ENCODE measurements at places on chromosomes 11 and 22.

DNA sequence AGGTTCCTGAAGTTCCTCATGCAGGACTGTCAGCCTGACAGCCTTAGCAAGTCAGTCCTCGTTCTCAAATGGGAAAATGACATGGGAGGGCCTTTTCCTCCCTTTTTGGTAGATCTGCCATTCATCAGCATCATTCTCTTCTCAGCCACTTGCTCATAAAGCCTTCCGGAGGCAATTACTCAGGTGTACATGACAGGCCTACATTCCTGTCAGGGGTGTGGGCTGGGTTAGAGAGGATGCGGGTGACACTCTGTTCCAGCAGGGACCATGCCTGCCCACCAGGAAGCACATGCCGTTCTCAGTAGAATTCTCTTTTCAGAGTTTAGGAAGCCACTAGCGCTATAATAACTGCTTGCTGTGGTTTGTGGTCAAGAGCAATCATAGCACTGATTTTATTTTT lies 24.2 kb upstream of the ANKK1 start:
- no peak for DNase-seq

DNA sequence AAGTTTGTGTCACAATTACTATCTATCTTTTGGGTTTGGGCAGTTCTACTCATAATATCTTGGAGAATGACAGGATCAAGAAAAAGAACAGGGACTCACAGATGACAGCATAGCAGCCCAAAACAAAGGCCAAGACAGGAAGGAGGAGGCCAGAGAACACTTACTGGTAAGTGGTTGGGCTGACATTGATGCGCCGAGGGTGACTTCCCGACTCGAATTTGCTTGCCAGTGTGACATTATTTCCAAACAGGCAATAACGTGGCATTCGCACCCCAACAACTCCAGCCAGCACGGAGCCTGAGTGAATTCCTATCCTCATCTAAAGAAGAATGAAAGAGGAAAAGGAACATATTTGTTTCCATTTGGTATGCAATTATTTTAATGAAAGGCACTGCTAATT lies 309.9 kb downstream of the GUCY1A2 start:
- DNase-seq: no peak

- no peak for DNase-seq
These were observed 114.5 kb downstream of the TIMP3 start for GRCh38 chr22:32916025-32916424.

DNA sequence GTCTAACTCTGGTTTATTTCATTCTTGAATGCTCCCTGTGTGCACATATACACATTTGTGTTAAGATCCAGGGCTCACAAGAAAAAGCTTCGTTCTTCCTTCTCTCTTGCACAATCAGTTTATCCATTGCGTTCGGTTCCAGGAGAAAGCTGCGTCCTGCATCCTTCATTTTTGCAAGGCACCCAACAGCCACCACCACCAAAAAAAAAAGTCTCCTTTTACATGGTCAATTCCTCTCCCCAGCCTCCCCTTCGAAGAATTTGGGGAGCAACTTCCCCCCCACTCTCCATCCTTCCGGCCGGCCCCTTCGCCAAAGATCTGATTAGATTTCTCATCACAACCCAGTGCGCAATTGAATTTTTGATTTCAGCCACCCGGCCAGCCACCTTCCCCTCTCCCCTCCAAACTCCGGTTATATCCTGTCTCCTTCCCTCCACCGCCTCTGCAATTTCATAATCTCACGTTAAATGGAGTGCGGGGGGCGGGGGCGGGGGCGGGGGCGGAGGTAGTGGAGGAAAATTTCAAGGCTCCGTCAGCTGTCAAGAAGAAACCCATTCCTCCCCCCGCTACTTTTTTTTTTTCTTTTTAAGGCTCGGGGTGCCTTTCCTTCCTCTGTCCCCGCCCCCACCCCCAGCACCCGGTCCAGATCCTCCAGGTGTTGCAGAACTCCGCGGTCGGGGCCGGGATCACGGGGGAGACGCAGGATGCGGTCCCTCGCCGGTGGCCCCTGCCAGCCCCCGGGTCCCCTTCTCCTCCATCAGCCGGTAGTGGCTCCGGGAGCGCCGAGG lies 1166.5 kb downstream of the LRRC4C start:
- no peak for DNase-seq

- no peak for DNase-seq
These were observed 34.3 kb downstream of the KIAA1671 start for GRCh38 chr22:24986816-24987215.

GRCh38 chr11:19935507-19935906 lies 222.9 kb downstream of the NAV2 start:
- DNase-seq: peak; percentile 59

- no peak for DNase-seq
These were observed 14.4 kb downstream of the TMPRSS6 start for GRCh38 chr22:37095113-37095512.

GRCh38 chr22:26561756-26562417 lies 28.0 kb downstream of the TPST2 start:
- no peak for DNase-seq

DNA sequence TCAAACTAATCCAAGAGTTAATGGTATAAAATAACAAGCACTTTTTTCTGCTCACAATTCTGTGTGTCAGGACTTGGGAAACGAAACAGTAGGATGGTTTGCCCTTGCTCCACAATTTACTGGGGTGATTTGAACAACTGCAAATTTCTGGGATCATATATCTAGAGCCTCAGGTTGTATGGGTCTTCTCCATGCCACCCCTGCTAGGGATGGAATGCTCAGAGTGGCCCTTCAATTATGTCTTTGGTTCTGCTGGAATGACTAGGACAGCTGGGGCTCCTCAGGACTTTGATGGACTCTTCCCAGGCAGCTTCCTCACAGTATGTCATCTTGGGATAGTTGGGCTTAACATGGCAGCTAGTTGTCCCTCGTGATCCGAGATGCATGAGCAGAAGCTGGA lies 223.0 kb upstream of the ANO5 start:
- no peak for DNase-seq

DNA sequence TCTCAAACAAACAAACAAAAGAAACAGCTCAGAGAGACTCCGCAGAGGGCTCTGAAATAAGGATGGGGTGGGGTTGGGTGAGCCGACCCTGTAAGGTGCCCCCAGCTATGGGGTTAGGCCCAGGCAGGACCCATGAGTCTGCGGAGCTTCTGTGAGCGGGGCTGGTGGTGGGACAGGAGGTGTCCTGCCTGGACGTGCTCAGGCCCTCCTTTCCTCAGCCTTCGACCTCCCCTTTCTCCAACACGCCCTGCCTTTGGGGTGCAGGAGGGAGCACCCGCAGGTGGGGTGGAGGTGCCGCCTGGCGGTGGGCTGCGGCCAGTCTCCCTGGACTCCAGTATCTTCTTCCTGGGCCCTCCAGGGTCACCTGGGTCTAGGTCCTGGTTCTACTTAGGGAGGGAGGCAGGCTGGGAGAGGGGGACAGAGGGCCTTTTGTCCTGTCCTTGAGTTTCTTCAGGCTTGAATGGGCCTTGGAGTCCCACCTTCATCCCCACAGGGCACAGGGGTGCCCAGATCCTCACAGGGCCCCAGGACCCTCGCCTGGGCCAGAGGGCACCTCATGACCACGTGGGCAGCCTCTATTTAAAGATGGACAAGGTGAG lies 12.3 kb downstream of the PRR33 start:
- no peak for DNase-seq

DNA sequence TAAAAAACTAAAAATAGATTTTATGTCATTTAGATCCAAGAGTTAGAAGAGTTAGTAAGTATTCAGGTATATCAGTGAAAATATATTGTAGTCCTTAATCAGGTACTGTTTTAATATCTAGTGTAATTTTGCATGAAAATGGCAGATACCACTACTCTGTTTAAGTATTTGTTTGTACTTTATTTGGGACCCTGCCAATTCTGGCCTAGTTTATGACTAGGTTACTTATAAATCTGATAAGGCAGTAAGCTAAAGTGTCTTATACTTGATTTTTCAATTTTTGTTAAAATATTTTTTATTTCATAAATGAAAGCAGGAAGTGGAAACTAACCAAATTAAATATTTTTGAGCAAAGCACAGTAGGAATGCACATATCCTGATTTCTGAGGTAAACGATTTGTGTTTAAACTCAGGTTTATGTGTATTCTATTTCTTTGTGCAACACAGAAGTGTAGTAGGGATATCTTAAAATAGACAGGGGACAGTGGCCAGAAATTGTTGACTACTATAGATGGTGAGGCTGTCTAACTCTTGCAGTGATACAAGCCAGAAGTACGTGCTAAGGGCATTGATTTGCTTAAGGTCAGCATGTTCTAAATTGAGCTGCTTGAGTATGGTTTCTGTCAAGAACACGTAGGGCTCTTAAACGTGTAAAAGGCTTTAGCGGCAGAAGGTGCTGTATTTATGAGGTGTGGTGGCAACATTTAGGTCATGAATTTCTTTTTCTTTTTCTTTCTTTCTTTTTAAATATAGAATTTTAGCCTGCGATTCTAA lies 34.0 kb downstream of the HIPK3 start:
- no peak for DNase-seq

- no peak for DNase-seq
These were observed 27.0 kb downstream of the ART5 start for GRCh38 chr11:3614742-3615171.

DNA sequence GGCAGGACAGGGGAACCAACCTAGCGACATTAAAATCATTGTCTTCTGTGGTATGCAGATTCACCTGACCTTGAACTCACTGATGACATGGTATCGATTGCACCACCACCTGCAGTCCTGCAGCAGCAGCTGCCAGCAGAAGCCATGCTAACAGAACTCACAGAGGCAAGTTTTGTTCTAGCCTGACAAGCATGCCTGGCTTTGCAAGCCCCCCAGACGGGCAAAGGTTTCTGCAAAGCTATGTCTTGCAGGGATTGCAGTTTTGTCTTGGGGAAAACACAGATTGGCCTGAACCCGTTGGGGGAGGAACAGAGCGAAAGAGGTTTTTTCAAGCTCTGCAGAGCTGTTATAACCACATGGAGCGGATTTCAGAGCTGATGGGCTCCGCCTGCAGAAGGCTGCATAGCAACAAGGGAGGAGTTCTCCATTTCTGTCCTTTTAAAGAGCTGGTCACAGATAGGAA lies 221.0 kb downstream of the HIPK3 start:
- peak; percentile 50 for DNase-seq

GRCh38 chr22:26417406-26417805 lies 11.7 kb upstream of the ASPHD2 start:
- no peak for DNase-seq

DNA sequence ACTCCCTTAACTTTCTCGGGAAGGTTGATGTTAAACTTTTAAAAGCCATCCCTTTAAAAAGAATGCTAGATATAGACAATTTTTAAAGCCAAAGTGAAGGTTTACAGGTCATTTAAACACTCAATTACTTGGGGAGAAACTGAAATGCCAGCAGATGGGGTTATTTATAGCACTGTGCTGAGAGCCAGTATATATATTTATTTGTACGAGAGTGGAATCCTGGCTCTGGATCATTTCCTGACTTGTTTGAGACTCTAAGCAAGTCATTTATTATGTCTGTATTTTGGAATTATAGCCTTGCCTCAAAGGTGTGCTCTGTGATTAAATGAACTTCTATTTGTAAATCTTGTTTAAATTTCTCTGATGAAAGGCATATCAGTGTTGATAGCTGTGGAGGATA lies 6.8 kb upstream of the ZBED5 start:
- DNase-seq: peak; percentile 50

GRCh38 chr22:48832592-48832991 lies 995.1 kb downstream of the BRD1 start:
- no peak for DNase-seq

- DNase-seq: no peak
These were observed 161.4 kb downstream of the METTL15 start for GRCh38 chr11:28269586-28269985.

GRCh38 chr11:115677190-115677589 lies 173.0 kb upstream of the CADM1 start:
- no peak for DNase-seq

- no peak for DNase-seq
These were observed 76.0 kb downstream of the EIF3M start for GRCh38 chr11:32659672-32660071.

GRCh38 chr22:24937114-24937513 lies 9.4 kb downstream of the LHFPL7 start:
- DNase-seq: peak; percentile 62

- DNase-seq: no peak
These were observed 184.5 kb downstream of the EFCAB6 start for GRCh38 chr22:43627485-43628213.

DNA sequence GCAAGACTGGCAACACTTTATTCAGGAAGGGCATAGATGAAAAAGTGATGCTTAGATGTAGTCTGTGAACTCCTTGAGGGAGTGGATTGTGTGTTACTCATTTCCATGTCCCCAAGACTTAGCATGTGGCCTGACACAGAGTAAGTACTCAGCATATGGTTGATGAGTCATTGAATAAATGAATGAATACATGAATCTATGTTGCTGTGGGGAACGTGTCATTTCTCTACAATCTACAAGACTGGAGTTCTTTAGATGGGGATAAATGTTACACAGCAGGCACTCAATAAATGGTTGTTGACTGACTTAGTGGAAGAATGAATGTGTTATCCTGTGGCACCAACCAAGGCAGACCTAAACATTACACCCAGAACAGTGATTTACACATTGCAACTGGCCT lies 17.9 kb downstream of the BPIFC start:
- no peak for DNase-seq

DNA sequence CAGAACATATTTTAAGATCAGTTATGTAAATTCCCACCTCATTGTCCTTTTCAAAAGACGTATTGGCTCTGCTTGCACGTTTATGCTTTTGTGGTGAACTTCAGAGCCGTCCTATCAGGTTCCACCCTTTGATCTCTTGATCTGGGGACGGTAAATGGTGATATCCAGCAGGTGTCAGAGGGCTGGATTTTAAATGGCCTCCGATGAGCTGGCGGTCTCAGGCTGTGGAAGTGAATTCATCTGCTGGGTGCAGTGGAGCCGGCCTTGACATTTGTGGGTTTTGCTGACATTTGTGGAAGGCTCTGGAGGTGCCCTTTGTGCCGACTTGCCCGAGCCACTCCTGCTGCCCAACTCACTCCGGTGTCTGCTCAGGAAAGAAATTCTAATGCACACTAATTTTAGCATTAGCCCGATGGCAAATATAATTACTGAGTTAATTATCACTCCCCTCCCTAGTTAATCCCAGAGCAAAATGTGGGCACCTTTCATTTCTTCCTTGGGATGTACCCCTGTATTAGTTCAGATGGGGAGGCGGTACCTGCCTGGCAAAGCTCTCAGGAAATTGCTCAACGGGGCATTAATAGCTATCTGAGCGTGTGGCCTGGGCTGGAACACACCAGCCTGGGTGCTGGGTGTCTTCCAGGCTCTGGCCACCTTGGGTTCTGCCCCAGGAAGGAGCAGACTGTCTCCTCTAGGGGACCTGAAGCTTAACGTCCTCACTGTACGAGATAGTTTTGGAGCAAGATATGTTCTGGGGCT lies 9.1 kb downstream of the LRP5 start:
- DNase-seq: no peak

- no peak for DNase-seq
These were observed 42.1 kb downstream of the PTPRJ start for GRCh38 chr11:48022445-48022844.

GRCh38 chr11:111209543-111210355 lies 35.8 kb upstream of the POU2AF2 start:
- DNase-seq: no peak

- peak; percentile 90 for DNase-seq
These were observed 79.5 kb downstream of the TIMP3 start for GRCh38 chr22:32880893-32881596.

- DNase-seq: no peak
These were observed 384.4 kb upstream of the DDI1 start for GRCh38 chr11:103652013-103652412.

Measured in choroid plexus epithelial cell (primary cell).